ENCODE measurements at places on chromosomes 5 and 9. TPM values are rescaled to one million over a fixed set of nuclear protein-coding genes. Genes with fewer than 3 reads are reported as not detected.

Gene SLC23A1
- total RNA-seq: not detected

Gene EEIG1
- 1.1 TPM for total RNA-seq

Gene LCN2
- total RNA-seq: not detected

Gene ALG2
- 49.2 TPM for total RNA-seq

Gene PHF2
- 17.2 TPM for total RNA-seq

Gene DNM1
- total RNA-seq: 0.69 TPM

Gene PHF24
- total RNA-seq: not detected

Gene CRAT
- 24.9 TPM for total RNA-seq

Gene LTC4S
- total RNA-seq: not detected

Gene LRRC14B
- total RNA-seq: not detected

Gene RANBP17
- 5.5 TPM for total RNA-seq

Gene LRRC70
- 24.0 TPM for total RNA-seq

Gene SNCAIP
- total RNA-seq: 30.0 TPM

Gene IL9
- total RNA-seq: not detected

Gene KIF12
- not detected for total RNA-seq

Gene LEAP2
- total RNA-seq: under 0.01 TPM

Gene FAM169A
- total RNA-seq: 4.3 TPM

Gene PTPN3
- total RNA-seq: 2.7 TPM

Gene CAMK4
- 0.32 TPM for total RNA-seq

Gene MLLT3
- 9.6 TPM for total RNA-seq

Gene PCDHB13
- total RNA-seq: 3.3 TPM

Gene C9
- 0.57 TPM for total RNA-seq

Gene RALGDS
- total RNA-seq: 32.4 TPM

Gene PRUNE2
- total RNA-seq: 4.9 TPM

Gene EHMT1
- 85.3 TPM for total RNA-seq

Gene OLFML2A
- 0.32 TPM for total RNA-seq

Gene BTF3
- 173 TPM for total RNA-seq

Gene NR6A1
- 0.32 TPM for total RNA-seq

Gene C9orf43
- 0.16 TPM for total RNA-seq

Gene MYOZ3
- total RNA-seq: 0.88 TPM

Gene OTULINL
- 0.49 TPM for total RNA-seq

Gene PCDHA9
- total RNA-seq: 0.06 TPM

Gene S100Z
- total RNA-seq: not detected

Gene SPATA31E1
- total RNA-seq: not detected

Gene CKMT2
- 0.16 TPM for total RNA-seq

Gene AIF1L
- 17.4 TPM for total RNA-seq

Gene ACOT12
- not detected for total RNA-seq

Gene MTMR12
- total RNA-seq: 58.5 TPM

Gene COL15A1
- 28.2 TPM for total RNA-seq
